AG04449 (cell line): ENCODE measurements at places on chromosomes 6 and 20.
A peak's percentile ranks its signal among the peaks of the same experiment; 100 is the strongest.

GRCh38 chr6:21348504-21349195 lies 244.9 kb upstream of the SOX4 start:
- no peak for DNase-seq

GRCh38 chr6:15430186-15430585 lies 184.3 kb downstream of the JARID2 start:
- DNase-seq, result no peak

GRCh38 chr6:131419702-131420101 lies 153.3 kb upstream of the ARG1 start:
- DNase-seq, result no peak

- no peak for DNase-seq
Observed at GRCh38 chr6:14187406-14187805, 69.8 kb downstream of the CD83 start.

DNA sequence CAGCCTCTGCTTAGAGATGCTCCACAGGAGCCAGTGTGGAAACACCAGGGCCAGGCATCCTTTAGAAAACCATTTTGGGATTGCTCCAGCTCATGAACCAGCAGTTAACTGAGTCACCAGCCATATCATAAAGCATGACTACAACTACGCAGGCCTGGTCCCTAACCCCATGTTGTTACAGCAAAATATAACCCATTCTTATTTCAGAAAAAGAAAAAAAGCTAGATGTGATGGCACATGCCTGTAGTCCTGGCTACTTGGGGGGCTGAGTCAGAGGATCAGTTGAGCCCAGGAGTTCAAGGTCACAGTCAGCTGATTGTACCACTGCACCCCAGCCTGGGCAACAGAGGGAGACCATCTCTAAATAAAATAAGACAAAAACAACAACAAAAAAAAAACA lies 36.8 kb downstream of the C6orf15 start:
- no peak for DNase-seq

DNA sequence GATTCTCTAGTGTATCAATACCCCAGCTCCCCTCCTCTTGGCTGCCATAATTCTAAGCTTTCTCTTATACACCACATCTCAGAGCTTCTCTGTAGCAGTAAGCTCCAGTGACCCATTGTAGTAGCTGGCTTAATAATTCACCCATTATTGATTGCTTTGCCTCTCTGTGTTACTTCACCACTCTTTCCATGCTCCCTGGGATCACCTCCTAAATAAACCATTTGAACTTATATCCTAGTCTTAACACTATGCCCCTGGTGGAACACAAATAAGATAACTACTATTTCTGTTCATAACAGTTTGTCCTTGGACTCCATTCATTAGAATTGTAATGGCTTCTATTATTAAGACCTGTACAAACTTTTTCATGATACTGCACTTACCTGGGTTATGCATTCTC lies 758.9 kb downstream of the KIF16B start:
- no peak for DNase-seq

GRCh38 chr6:5082487-5083306 lies 2.4 kb upstream of the PPP1R3G start:
- peak; percentile 28 for DNase-seq

GRCh38 chr6:160435935-160436334 lies 87.8 kb downstream of the SLC22A3 start:
- DNase-seq, result no peak

DNA sequence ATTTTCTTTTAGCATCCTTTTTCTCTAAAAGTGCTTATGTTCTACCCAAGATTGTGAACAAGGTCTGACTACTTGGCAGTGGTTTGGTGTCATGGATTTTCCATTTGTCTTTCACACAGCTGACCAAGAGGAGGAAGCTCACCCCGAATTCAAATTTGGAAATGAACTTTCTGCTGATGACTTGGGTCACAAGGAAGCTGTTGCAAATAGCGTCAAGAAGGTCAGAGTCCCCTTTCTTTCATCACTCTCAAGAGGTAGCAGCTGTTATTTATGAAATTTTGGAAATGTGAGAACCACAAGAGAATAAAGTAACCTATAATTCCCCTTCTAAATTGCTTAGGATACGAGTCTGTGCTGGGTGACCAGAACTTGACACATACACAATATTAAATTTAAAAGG lies 113.0 kb upstream of the LAMP5 start:
- DNase-seq, result no peak

DNA sequence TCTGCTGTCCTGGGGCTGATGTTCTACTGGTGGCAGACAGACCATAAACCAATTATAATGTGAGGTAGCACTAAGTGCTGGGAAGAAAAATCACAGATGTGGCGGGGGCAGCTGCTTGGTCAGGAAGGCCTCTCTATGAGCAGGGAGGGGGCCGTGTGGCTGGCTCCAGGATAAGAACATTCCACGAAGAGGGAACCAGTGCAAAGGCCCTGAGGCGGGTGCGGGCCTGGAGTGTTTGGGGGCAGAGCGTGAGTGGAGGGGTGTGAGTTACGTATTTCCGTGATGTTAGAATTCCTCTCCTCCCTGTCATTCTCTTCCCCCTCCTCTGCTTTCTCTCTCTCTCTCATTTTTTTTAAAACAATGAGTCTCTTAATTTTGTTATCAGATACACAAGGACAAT lies 67.2 kb downstream of the CEBPB start:
- DNase-seq, result no peak
